ENCODE measurements at places on chromosomes 2 and 18.

GRCh38 chr18:43160509-43160908 lies 45.0 kb upstream of the RIT2 start:
- DNase-seq, result no peak

GRCh38 chr2:163641986-163642385 lies 93.8 kb downstream of the FIGN start:
- DNase-seq, result no peak

GRCh38 chr2:182372661-182373060 lies 54.2 kb downstream of the PDE1A start:
- no peak for DNase-seq

DNA sequence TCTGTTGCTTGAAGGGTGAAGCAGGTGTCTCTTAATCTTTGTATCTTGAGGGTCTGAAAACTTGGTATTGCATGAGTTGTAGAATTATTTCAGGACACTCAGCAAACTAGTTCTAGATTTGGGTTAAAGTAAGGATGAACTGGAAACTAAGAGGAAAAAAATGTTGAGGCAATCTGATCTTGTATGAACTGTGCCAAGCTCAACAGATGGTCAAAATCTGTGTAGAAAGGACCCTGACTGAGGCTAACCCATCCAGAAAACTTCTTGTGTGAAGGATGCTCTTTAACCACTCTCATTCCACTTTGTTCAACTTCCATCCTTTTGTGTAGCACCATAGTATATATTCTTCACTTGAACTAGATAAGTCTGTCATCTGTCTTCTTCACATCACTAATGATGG lies 861.7 kb downstream of the SLC4A3 start:
- no peak for DNase-seq

GRCh38 chr2:3864943-3865865 lies 161.8 kb downstream of the DCDC2C start:
- DNase-seq, result no peak

- no peak for DNase-seq
These were observed 23.0 kb downstream of the TCF7L1 start for GRCh38 chr2:85156153-85156552.

GRCh38 chr2:220006152-220006621 lies 378.8 kb downstream of the SLC4A3 start:
- DNase-seq, result no peak

GRCh38 chr2:236988690-236989624 lies 96.7 kb upstream of the COPS8 start:
- DNase-seq, result no peak

GRCh38 chr2:113376913-113377445 lies 60.5 kb upstream of the ZNG1B start:
- no peak for DNase-seq

DNA sequence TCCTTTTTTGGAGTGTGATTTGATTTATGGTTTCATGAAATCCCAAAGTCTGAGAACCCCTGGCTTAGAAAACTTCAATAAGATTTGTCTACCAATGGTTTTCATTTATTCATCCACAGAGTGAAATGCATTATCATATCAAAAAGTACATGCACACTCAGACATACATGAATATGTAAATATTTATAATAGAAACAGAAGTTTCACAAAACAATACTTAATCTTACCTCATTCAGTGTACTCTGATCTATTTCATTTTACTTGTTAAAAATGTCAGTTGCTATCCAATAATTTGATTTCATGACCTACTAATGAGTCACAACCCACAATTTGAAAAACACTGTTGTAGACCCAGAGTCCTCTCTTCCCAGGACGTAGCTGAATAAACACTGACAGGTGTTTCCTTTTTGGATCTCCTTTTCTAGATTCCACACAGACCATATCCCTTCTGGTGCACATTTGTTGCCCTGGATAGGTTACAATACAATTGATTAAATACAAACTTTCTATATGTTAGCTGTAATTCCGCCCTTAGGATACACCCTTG lies 10.4 kb upstream of the CAVIN2 start:
- DNase-seq, result no peak

GRCh38 chr2:223488814-223489213 lies 113.3 kb downstream of the SCG2 start:
- DNase-seq, result no peak

GRCh38 chr2:27128668-27129571 lies 5.3 kb downstream of the ABHD1 start:
- DNase-seq, result no peak

DNA sequence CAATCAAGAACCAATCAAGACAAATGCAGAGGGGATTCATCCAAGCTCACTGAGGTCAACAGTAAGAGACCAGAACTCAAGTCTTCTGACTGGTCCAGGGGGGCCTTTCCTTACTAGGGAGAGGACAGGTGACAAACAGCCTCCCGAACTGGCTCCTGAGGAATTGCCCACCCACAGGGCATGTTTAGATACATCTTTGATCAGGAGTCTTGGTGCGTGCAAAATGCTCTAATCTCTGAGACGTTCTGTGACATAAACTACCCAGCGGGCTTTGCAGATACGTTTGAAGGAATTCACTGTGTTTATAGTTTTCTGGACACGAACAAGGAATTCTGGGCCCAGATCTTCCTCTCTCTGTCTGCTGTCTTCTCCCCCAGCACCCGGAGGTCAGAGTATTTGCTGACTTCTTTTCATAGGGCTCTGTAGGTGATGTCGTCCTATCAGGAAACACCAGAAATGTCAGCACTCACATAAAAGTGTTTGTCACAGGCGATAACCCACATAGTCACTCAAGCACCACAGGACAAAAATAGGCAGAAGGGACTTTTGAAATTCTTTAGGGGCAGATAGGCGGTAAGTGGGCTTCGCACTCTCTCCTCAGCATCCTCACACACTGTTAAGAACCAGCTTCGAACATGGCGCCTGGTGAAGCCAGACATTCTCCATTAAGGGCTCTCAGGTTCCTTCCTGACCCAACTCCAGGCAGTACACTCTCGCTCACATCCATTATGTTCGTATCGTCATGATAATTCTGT lies 349.0 kb downstream of the CYRIA start:
- no peak for DNase-seq

GRCh38 chr2:237147317-237147716 lies 61.6 kb downstream of the COPS8 start:
- DNase-seq, result no peak

DNA sequence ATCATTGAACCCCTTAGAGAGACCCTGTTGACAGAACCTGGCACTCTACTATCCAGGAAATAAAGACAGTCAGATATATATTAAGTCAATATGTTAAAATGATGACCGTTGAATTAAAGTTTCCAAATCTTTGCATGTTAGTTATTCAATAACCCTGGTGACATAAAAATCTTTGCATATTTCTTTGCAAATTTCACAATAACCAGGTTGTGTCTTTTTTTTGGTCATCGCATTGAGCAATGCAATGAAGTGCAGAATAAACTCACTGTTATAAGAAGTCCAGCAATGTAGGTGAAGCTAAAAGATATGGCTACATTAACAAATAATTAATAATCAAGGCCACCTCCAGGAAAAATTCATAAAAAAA lies 596.9 kb downstream of the NYAP2 start:
- DNase-seq, result no peak

DNA sequence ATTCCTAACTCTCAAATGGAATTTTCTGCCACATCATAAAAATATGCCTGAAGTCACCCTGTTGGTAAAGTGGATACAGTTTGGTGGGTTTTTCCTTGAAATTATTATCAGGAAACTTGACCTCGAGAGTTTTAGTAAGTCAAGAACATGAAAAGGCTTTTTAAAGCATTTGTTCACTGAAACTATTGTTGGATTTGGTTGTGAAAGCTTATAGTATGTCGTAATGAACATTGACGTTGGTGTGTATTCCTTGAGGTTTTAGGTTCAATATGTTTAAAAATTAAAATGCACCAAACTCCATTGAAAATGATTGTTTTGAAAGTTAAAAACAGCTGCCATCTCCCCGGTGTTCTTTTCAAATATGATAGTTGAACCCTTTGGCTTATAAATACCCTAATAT lies 30.8 kb downstream of the AOX1 start:
- DNase-seq, result no peak

DNA sequence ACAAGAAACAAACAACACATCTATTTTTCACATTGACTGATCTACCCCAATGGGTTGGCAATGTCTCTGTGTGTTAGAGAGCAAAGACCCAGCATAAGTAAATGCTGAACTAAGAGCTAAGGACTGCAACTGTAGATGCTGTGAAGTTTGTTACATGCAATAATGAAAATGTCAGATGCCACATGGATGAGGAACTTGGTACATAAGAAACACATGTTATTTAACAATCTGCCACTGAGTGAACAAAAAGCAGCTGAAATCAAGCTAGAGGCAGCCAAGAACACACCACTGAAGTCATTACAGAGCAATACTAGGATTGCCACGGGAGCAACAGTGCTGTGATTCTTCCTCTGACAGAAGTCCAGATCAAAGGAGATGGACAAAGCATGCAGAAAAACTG lies 389.4 kb downstream of the CDH2 start:
- DNase-seq, result no peak

DNA sequence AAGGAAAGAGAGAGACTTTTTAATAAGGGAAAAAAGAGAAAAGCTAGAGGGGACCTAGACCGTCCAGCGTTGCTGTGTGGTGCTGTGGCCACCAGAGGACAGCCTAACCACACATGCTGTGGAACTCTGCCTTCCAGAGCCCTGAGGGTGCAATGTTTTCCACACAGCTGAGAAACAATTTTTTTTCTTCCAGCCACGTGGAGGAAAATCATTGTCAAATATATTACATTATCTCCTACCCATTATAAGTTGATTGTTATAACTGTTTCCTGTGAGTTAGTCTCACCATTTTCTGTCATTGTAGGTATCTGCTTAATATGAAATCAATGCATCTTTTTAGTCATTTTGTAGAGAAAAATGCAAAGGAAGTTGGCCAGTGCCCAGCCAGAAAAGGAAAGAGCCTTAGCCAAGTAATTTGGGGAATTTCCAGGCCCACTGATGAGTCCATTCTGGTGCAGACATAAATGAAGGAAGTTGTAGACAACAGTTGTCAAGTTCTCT lies 5.9 kb upstream of the MRPL19 start:
- DNase-seq, result no peak

- no peak for DNase-seq
These were observed 304.8 kb upstream of the FSIP2 start for GRCh38 chr2:185433824-185434223.

DNA sequence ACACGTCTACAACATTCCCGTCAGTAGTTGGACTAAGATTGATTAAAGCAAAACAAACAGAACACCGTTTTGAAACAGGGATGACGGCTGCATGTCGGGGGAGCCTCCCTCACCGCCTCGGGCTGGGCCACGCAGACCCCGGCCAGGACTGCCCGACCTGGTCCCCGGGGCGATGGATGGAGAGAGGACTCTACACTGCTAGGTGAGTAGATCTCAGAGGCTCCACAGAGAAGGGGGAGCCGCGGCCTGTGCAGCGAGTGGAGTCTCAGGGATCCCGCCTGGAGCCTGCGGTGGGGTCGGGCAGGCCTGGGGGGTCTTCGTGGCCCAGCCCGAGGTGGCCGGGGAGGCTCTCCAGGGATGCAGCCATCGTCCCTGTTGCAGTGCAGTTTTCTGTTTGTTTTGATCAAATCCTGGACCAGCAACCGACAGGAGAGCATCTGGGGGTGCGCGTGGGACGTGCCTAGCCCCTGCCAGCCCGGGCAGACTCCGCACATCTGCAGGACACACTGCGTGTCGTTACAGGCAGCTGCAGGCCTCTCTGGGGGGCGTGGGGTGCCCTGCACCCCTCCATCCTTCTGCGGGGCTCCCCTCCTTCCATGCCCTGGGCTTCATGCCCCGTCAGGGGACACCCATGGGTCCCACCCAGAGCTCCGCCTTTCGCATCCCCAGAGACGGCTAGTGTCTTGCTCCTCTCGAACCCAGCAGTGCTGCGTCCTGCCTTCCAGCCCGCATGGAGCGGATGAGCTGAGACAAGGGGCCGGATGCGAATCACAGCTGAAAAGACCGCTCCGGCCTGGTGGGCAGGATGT lies 143.6 kb downstream of the RTP5 start:
- no peak for DNase-seq

GRCh38 chr18:61528961-61529360 lies 195.7 kb downstream of the CDH20 start:
- no peak for DNase-seq

GRCh38 chr18:48879008-48879431 lies 71.7 kb downstream of the SMAD7 start:
- DNase-seq, result no peak

GRCh38 chr2:6452702-6453481 lies 412.8 kb downstream of the CMPK2 start:
- DNase-seq, result no peak

DNA sequence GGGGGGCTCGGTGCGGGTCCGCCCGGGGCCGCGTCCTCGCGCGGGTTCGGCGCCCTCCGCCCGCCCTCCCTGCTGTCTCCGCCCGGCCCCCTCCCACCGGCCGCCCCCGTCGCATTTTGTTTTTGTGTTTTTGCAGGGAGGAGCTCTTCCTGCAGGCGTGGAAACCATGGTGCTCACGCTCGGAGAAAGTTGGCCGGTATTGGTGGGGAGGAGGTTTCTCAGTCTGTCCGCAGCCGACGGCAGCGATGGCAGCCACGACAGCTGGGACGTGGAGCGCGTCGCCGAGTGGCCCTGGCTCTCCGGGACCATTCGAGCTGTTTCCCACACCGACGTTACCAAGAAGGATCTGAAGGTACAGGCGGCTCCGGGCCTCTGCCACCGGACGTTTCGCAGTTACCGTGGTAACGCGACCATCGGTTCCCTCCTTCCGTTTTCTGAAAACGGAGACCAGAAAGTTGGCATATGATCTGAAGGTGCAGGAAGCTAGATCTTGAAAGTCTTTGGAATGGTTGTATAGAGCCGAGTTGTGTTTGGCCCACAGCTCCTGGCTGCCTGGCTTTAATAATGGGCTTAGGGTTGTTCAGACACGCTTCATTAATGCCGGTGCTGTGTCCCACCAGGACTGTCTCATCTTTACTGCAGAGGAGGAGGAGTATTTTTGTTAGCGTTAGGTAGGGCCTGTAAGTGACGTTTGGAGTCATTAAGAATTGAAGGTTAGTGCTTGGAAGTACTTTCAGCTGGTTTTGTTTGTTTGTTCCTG lies 891 bp downstream of the KDM3A start:
- DNase-seq, result peak; percentile 30

DNA sequence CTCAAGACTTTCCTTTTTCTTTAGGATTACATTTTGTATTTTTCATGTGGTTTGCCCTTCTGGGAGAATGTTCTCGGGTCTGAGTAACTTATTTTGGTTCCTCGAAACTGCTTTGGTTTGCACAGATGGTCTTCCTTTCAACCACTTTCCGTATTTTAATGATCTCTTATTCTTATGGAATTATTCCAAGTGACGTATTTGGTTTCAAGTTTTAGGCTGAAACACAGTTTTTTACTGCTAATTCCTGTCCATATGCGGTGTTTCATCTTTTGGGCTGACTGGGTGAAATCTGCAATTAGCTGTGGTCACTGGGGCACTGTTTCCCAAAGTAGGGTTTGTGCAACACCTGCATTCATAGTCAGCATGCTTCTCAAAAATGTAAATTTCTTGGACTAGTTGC lies 122.7 kb downstream of the CAPN13 start:
- no peak for DNase-seq

DNA sequence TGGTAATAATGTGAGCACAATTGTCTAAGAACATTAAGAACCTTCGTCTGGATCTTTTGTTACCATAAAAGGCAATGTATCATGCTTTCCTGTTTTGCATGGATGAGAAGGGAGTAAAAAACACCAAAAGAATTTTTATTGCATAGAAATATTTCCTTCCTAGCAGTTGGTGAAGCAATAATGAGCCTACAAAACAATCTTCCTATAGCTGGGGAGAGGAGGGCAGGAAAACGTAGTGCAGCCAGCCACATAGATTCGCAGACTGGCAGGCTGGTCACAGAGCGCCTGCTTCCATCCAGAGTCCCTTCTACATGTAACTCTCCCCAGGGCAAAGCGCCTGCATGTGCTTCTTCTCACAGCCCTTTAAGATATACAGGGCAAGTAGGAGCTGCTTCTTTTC lies 190.4 kb downstream of the BABAM2 start:
- DNase-seq, result no peak

GRCh38 chr2:138572318-138572717 lies 70.7 kb downstream of the SPOPL start:
- DNase-seq, result no peak

Measured in GM12864 (cell line).